ENCODE measurements at places on chromosomes 11 and 22.

DNA sequence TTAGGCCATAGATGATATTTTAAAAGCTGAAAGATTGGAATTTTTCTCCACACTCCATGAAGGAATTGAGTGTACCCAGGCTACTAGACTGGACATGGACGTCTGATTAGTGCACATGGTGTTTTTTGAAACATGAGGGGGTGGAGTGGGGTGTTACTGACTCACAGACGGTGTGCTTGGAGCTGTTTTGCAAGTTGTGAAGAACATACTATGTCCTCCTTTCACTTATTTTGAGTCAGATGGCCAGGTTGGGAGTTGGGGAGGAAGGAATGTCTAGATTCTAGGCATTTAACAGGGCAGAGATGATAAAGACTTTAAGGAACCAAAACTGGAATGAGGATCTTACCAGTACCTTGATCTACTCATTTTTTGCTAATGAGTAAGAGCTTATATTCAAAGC is 158.1 kb upstream of the MTNR1B start:
- no peak for DNase-seq

- DNase-seq = no peak
Measured at GRCh38 chr22:23106344-23106743, 35.4 kb downstream of the RSPH14 start.

GRCh38 chr11:14310679-14311078 is 48.3 kb downstream of the RRAS2 start:
- no peak for DNase-seq

DNA sequence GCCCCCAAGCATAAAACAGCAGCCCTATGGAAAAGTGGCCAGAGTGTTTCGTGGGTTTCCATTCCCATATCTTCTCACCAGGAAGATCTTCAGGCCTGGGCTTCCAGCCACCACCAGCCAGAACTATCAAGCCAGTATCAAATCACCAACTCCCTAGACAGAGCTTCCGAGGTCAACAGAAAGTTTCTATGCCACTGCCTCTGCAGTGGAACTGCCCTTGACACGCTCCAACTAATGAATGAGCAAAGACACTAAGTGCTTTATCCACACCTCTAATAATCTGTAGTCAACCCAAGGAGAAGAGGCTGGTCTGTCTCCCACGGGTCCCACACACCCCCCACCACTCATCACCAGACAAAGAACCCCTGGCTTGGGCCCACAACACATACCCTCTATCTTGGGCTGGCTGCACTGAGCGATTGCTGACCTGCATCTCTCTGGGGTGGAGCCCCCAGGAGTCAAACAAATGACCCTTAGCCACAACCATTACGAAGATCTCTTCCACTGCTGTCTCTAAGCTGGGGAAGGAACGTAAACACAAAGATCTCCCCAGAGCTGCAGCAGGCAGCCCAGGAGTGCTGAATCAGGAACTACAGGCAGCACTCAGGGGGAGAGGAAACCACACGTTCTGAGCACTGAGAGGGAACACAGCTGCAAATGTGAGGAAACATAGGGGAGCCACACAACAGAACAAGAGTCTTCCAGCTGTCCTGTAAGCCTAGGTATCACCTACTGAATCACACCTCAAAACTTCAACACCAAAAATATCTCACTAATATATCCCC is 9.7 kb downstream of the OR5AN1 start:
- no peak for DNase-seq

DNA sequence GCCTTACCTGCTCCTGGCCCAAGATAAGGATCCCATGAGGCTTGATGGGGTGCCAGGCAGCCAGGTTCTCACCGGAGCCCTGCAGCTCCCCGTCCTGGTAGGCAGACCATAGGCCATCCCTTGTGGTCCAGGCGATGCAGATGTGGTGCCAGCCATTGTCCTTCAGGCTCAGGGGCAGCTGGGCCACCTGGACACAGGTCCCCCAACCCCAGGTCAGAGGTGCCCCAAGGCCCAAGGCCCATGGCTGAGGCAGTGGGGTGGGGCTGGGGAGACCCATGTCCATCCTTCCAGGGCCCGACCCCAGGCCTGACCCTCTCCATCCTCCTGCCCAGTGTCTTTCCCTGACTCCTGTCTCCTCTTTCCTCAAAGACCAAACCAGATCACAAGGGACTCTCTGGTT is 20.8 kb downstream of the NPTXR start:
- DNase-seq = no peak

DNA sequence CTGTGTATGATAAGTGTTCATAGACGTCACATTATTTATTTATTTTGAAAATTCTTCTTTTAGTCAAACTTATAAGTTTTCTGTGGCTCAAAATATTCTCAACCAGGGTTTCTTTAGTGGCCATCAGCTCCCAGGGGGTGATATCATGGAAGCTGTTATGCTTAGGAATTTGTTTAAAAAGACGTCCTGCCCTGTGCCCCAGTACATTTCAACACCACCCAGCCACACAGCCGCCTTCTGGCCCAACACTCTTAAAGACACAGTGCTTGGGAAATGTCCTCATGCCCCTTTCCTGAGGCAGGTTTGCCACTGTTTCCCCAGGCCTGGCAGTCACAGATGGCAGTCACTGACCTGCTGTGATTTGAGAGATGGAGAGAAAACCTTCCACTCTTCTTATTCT is 19.9 kb downstream of the TSKU start:
- no peak for DNase-seq

DNA sequence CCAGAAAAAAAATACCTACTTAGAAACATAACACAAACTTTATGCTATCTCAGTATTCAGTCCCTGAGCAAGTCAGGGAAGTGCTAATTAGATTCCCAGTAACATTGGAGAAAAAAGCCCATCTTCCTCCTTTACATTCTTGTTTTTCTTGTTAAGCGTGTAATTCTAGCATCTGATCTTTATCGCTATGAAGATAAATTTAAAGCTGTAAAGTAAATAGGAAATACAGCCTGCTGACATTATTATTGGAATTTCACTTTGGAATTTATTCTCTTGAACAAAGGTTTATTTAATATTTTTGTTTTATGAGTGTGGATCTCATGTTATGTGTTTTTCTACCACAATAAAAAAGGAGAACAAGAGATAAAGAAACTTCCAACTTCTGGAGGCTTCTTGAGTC is 13.9 kb downstream of the ALKBH3 start:
- no peak for DNase-seq

GRCh38 chr22:42461511-42461910 is 29.3 kb upstream of the NFAM1 start:
- DNase-seq = no peak

DNA sequence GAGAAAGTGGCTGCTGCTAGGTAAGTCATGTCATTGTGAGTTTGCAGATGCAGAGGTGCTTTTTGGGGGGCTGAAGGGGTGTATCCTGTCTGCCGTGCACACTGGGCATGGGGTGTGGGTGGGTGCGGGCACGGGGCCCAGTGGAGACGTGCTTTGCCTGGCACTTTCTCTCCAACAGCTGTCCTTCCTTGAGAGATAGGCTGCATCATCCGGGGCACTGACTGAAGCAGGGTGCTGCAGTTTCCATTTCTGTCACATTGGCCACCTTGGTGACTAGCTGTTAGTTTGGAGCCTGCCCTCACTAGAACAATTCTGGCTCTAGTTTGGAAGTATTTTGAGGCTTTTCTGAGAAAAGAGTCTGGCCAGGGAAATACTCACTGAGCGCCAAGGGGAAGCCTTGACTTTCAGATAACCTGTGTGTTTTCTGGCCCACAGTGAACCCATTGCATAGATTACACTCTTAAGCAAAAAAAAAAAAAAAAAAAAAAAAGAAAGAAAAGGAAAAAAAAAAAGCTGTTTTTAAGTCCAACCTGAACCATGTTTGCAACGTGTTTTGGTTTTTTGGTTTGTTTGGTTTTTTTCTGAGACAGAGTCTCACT is 219.2 kb downstream of the NAV2 start:
- no peak for DNase-seq

DNA sequence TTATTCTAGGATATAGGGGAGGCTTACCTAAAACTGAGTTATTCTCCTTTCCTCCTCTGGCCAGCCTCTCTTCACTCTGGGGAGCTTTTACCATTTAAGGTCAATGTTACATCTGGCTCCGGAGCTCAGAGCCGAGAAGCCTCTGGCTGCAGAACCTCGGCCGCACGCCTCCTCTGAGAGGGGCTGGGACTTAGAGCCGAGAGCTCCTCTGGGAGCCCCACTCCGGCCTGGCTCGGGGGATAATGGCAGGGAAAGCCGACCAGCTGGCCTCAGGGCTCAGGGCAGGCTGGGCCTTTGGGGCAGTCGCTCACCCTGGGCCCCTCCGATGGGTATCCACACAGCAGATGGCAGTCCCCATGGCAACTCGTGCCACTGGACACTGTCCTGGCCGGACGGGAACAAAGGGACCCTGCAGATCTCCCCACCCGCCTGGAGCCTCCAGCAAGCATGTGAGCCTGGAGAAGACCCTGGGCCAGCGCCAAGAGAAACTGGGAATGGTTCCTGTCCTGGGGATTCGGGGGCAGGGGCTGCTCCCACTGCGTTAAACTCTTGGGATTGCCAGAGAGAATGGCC is at the start of gene IRAG1:
Gene IRAG1, minus strand, starts transcription at position 247 of the 573 bp plus-strand sequence. Its CDS starts 153 bp downstream, at position 94.
- no peak for DNase-seq

DNA sequence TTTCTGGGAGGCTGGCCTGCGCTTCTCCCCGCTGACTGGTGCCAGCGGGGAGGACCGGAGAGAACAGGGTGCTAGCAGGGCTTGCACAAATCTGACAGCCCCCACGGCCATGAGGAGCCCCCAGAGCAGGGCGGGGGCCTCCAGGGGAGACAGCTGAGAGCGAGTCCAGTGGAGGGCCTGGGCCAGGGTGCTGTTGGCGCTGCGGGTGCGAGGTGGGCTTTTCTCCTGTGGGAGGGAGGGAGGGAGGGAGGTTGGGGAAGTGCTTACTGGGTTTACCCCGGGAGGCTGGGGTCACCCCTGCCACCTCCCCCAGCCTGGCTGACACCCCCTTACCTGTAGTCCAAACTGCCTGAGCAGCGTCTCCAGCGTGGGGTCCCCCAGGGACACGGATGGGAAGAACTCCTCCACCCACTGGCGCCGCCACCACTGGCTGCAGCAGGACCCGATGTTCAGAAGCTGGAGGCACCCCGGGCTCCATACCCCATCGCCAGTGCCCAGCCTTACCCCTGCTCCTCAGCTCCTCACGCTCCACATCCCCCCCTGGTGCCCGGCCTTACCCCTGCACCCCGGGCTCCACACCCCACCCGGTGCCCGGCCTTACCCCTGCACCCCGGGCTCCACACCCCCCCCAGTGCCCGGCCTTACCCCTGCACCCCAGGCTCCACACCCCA is 3.9 kb downstream of the LMF2 start:
- DNase-seq = no peak

DNA sequence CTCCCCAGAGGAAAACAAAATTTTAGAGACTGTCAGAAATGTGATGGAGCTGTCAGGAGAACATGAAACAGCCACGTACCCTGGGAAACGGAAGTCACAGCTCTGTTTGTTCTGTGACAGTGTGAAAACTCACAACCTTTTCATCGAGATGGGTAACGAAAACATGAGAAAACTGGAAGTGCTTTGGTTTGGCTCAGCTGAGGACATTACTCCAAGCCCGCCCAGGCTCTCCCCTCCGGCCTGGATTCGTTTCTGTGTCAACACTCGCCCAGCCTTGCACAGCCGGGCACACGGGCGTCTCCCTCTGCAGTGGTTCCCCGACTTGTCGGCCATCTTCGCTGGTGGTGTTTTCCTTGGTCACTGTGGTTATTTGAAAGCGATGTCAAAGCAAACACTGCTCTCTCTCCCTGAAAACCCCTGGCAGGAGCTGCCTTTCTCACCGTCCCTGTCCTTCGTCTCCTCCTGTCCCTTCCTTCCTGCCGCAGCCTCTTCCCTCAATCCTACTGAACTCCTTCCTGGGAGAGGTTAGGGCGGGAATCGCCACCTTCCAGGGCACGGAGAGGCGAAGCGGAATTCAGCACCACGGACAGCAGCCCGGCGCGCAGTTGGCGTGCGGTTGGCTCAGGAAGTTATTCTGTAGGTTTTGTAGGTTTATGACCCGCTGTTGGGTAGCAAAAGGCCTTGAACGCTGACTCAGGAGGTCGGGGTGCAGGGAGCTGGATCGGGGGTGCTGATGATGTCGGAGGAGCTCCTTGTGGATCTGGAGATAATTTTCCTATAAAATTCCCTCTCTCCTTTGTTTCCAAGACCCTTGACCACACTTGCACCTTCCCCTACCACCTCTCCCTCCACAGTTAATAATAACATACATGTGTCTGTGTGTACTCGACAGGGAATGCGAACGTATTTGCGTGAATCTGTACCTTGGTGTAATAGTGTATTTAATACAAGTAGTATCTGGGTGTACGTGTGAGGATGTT is 13.1 kb upstream of the RPS19BP1 start:
- no peak for DNase-seq

GRCh38 chr11:79471071-79471844 is 30.4 kb upstream of the TENM4 start:
- no peak for DNase-seq

DNA sequence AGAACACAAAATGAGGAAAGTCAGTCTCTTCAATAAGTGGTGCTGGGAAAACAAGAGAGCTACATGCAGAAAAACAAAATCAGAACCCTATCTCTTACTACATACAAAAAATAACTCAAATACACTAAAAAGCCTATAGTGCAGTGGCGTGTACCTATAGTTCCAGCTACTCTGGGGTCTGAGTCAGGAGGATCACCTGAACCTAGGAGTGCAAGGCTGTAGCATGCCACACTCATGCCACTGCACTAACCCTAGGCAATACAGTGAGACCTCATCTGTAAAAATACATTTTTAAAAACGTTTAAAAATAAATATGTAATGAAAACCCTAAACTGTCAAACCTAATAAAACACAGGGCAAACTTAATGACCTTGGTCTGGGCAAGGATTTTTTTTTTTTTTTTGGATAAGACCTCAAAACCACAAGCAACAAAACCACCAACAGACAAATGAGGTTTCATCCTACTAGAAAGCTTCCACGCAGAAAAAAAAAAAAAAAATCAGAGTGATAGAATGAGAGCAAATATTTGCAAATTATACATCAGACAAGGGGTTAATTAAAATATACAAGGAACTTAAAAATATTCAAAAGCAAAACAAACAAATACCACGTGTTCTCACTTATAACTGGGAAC is 35.2 kb downstream of the XKR3 start:
- DNase-seq = no peak

GRCh38 chr22:29079218-29079901 is 6.5 kb downstream of the KREMEN1 start:
- DNase-seq = peak; percentile 38

- no peak for DNase-seq
Measured at GRCh38 chr22:27800250-27801201, 1.0 kb downstream of the MN1 start.
